ENCODE measurements at places on chromosomes 16 and 17.

DNA sequence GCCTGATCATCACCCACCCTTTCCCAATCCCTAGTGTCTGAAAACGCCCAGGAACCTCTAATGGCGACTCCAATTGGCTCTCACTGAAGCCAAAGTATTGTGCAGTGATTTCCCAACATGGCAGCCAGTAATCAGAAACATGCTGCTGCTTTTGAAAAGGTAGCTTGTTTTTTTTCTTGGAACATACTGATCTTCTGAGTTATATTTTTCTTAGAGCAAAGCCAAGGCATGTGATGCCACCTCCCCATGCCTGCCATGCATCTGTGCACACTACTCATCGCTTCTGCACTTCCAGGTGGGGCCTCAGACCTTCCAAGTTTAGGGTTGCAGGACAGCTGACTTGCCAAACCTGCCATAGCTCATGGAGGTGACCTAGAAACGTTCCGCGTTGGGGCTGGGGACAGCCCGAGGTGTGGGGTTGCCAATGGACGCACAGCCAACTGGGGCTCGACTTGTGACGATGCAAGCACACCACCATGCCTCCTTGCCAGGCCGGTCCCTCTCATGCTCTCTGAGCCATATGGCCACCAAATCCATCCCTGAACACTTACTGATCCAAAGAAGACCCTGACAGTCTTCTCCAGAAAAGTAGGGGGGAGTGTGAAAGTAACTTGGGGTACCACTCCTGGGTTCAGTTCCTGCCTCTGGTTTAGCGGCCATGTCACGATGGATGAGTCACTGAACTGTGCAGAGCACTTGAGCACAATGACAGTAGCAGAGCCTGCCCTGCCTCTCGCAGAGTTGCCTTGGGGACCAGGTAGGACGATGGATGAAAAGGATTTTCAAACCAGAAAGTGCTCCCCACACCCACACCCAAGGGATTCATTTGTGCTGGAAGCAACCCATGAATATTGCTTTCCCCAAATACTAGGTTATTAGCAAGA, 155.7 kb downstream of the CCDC182 start:
- DNase-seq = no peak

DNA sequence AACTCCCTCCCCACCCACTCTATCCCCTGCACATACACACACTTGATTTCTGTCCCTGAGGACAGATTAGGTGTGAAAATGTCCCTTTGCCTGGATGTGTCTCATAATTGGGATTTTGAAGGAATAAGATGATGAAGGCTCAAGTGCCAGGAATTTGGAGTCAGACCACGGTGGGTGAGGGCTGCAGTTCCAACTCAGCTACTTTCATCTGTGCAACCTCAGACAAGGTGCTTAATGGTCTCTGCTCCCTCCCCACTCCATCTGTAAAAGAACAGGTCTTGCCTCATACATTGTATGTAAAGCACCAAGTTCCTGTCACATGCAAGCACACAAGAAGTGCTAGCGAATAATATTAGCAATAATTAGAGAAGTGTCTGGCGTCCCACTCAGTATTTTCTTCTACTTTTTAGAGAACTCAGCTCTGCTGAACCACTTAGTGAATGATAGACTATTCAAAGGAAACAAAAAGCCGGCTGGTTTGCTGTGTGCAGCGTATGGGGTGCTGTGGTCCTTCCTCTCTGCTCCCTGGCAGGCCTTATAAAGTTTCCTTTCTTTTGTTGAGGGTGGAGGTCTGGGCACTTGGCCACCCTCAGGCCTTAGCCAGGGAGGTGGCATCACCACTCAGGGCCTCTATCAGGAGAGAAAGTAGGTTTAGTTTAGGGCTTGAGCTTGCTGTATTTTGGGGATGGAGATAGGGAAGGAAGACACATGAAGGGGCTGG, 6.4 kb downstream of the TBX4 start:
- DNase-seq = no peak

- no peak for DNase-seq
Observed at GRCh38 chr17:47995241-47995935, 24.5 kb downstream of the CDK5RAP3 start.

GRCh38 chr17:31390426-31390747, 1.1 kb upstream of the RAB11FIP4 start:
- DNase-seq = no peak

DNA sequence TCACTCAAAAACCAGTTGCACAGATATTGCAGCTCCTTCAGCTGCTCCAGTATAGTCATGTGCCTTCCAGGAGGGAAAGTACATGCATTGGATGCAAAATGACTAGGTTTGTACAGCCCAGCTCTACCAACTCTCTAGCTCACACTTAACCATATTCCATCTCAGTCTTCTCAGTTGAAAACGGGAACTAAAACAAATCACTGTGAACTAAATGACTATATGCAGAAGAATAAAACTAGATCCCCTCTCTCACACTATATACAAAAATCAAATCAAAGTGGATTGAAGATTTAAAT, 24.9 kb downstream of the DCUN1D3 start:
- DNase-seq = no peak

DNA sequence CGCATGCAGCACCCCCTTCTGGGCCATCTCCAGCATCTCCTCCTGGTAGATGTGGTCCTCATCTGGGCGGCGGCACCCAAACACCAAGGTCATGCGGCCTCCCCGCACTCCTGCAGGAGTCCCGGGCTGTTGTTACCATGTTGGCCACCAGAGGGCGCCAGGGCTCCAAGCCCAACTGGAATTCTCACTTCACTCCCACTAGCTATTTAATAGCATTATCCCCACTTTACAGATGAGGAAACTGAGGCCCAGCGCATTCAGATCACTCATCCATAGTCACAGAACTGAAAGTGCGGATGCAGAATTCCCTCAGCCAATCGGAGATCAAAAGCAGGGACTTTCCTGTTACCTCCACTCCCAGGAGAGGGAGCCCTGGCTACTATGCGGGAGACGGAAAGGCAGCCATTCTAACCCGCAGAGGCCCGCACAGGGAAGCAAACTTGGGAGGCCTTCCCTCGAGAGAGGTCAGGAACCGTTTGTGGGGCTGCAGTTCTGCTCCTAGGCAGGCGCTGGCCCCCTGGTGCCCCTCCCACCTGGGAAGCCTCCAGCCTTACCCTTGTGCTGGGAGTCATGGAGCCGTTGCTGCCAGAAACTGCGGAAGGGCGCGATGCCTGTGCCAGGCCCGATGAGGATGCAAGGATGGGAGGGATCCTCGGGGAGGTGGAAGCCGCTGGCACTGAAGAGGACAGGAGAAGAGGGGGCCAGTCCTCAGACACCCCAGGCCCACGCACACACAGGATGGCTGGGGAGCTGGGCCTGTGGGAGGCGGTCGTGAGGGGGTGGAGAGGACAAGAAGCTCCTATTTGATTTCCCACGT, 40.1 kb downstream of the NOS2 start:
- peak; percentile 13 for DNase-seq

DNA sequence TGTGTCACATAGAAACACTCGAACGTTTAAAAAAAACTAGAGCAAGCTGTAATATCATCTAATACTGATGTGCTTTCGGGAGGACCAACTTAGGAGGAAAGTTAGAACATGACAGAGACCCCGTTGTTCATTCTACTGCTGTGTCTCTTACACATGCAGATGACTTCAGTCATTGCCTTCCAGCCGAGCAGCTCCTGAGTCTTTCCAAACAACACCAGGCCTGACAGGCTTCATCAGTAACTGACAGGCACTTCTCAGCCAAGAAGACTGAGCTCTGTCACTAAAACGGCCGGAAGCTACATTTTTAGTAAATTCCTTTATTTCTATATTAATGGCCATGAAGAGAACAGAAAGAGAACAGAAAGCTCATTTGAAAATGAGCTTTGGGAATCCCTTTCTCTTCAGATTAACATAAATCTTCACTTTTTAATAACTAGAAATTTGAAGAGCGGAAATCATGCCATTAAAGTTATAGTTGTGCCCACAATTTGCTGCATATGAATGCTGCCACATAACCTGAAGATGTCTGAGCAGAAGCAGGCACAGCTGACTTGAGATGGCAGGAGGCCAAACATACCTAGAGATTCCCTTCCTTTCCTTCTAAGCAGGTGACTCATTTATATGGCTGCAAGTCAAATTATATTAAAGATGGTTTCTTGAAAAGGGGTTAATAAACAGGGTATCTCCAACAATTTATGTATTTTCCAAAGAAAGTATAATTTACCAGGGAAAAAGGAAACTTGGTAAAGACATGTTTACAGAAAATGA, 148.9 kb downstream of the ITFG1 start:
- peak; percentile 26 for DNase-seq

- DNase-seq = no peak
Observed at GRCh38 chr16:6362321-6362720, 970.3 kb upstream of the RBFOX1 start.

- DNase-seq = no peak
Observed at GRCh38 chr16:63175313-63175712, 1139.1 kb upstream of the CDH8 start.

GRCh38 chr16:76780556-76780955, 410.4 kb upstream of the MON1B start:
- peak; percentile 4 for DNase-seq

- no peak for DNase-seq
Observed at GRCh38 chr17:31915456-31916100, 14.1 kb upstream of the UTP6 start.

- DNase-seq = no peak
Observed at GRCh38 chr16:74029115-74029792, 267.4 kb upstream of the PSMD7 start.

- DNase-seq = peak; percentile 97
Observed at GRCh38 chr17:8922451-8922850, 43.1 kb downstream of the PIK3R5 start.

GRCh38 chr17:67212231-67212630, 32.8 kb downstream of the HELZ start:
- DNase-seq = peak; percentile 80

DNA sequence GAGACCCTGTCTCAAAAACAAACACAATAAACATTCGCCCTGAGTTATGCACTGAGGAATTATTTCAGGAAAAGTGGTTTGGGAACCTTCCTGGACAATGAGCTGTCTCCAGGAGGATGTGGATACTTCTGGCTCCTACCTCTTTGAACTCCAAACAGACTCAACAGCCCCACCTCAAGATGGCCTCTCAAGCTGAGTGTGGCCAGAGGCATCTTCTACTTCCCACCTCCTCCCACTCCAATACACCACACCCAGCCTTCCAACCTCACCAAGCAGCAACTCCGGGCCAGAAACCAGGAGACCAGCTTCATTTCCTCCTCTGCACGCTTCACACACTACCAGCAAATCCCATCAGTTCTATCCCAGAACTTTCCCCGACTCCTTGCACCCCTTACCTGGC, 11.6 kb downstream of the HBQ1 start:
- no peak for DNase-seq

- no peak for DNase-seq
Observed at GRCh38 chr16:54816471-54816870, 114.2 kb upstream of the IRX5 start.

DNA sequence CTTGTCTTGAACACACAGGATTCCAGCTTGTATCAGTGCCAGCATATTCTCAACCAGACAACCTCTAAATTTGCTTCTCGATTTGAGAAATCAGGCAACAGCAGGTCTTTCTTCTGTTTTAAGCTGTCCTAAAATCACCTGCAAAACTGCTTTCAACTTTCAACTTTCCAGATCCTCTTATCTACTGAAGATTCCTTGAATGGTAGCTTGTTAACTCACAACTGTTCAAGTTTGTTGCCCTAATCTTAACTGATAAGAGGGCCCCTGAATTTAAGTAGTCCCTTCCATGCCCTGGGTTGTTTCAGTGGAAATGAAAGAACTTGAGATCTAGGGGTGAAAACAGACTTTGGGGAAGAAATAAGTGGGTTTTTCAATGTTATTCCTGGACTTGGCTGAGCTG, 57.2 kb downstream of the CHD9 start:
- no peak for DNase-seq

- DNase-seq = no peak
Observed at GRCh38 chr16:19518388-19518787, 3.5 kb downstream of the GDE1 start.

DNA sequence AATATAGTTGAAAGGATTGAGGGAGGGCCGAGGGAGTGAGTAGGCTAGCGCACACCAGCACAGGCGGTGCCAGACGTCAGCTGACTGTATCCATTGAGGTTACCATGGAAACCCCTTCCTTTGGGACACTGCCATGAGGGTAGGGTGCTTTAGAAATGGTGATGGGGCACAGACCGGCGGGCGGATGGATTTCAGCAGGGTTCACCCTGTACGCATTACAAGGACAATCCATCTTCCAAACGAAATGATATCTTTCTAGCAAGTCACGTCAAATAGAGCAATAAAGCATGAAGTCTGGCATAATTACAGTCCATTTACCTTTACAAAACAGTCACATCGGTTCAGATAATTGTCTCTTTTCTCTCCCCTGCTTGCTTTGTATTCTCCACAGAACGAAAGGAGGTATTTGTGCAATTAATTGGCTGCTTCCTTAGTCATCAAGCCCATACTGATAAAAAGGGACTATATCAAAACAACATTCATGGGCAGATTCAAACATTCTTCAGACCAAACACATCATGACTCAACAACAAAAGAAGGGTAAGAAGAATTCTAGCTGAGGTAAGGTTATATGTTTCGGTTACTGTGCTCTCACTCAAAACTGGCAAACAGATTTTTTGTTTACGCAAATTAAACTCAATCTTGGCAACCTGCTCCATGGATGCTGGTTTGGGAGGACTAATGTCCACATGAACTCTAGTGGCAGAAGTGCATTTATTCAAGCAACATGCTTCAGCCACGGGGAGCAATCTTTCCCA, 140.6 kb downstream of the CDK5R1 start:
- no peak for DNase-seq

DNA sequence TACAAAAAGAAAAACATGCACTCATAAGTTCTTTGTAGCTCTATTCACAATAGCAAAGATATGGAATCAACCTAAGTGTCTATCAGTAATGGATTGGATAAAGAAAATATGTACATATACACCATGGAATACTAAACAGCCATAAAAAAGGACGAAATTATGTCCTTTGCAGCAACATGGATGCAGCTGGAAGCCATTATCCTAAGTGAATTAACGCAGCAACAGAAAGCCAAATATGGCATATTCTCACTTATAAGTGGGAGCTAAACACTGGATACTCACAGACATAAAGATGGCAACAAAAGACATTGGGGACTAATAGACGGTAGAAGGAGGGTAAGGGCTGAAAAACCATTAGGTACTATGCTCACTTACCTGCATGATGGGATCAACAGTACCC, 5.8 kb downstream of the CMC2 start:
- DNase-seq = no peak

DNA sequence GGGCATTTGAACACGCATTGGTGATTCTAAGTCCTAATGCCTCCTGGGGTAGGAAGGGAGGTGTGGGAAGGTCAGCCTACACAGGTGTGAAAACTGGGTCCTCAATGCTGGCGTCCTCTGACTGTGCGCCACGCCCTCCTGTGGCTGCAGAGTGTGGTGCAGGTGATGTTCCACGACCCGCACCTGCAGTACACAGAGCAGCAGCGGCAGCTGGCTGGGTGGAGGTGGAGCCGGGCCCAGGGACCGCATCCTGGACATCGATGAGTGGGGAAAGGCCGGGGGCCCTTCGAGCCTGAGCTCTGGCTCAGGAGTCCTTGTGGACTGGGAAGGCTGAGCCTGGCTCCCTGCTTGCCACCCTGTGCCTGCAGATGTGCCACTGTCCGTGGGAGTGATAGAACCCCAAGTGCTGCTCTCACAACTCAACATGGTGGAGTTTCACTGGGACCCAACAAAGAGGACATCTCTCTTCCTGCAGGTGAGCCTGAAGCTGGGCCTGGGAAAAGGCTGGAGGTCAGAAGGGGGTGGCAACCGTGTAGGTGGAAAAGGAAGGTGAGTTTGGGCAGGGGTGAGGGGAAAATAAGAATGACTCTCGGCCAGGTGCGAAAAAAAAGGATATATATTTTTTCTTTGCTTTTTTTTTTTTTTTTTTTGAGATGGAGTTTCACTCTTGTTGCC, 14.0 kb upstream of the STAC2 start:
- no peak for DNase-seq

Measured in fibroblast of skin of abdomen (primary cell).